Psoas muscle (tissue), 8 donors: ENCODE measurements at places on chromosomes 1 and 21. TPM values are rescaled to one million over a fixed set of nuclear protein-coding genes. Genes with fewer than 3 reads are reported as not detected.

The ZNF683 gene
- 0.06 TPM for polyA plus RNA-seq

DNA sequence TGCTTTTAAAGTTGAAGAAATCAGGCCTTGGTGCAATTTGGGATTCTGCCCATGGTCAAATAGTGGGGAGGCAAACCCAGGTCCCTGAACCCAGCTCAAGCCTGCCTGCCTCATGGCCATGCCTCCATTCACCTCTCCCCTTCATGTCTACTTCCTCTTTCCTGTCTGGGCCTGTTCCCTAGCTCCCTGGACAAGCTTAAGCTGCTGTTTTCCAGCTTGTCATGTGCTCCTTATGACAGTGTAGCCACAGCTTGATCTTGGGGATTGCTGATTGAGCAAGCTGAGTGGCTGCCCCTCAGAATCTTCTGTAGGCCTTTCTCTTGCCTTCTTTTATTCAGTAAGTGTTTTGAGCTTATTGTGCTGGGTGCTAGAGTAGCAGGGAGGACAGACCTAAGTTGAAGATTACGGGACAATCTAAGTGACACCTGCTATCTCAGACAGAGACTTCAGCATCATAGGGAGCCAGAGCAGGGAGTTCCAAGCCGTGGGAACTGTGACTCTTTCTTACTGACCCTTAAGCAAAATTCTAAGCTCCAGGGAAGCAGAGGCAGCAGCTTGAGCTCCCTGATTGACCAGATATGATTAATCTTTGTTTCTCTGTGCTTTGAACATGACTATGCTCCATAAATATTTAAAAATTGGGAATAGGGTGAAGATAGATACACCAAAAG, 520 bp upstream of the MR1 start:
- no peak for DNase-seq

- no peak for DNase-seq
Measured at GRCh38 chr1:64962441-64962840, 3.9 kb downstream of the JAK1 start.

DNA sequence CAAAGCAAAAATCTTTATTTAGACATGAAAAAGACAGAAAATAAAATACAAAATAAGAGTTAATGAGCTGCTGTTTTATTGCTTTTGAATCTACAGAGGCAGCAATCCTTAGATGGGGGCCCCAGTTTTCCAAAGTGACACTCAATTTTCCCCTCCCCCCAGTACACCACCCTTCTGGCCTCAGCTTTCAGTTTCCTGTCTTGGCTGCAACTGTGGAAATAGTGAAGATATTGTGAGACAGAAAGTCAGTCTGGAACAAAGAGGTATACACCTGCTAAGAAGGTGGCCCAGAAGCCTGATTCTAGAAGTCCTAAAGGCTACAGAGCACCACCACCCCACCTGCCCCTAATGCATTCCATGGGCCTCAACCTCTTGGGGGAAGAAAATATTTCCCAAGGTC, 1.1 kb upstream of the MTMR11 start:
- no peak for DNase-seq

DNA sequence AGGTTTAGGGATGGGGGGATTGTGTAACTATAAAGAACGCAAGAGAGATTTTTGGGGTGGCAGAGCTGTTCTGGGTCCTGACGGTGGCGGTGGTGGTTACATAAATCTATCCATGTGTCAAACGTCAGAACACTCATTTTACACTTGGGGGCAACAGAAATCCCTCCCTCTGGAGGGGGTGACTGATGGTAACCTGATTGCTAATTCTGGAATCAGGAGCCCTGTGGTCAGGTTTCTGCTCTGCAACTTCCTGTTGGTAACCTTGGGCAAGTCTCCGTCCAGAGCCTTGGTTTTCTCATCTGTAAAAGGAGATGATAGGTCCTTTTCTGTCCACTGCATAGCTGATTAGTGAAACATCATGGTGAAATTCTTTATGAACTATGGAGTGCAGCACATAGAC, 40.9 kb downstream of the ALPL start:
- no peak for DNase-seq
